ENCODE measurements at places on chromosomes 4 and X.

DNA sequence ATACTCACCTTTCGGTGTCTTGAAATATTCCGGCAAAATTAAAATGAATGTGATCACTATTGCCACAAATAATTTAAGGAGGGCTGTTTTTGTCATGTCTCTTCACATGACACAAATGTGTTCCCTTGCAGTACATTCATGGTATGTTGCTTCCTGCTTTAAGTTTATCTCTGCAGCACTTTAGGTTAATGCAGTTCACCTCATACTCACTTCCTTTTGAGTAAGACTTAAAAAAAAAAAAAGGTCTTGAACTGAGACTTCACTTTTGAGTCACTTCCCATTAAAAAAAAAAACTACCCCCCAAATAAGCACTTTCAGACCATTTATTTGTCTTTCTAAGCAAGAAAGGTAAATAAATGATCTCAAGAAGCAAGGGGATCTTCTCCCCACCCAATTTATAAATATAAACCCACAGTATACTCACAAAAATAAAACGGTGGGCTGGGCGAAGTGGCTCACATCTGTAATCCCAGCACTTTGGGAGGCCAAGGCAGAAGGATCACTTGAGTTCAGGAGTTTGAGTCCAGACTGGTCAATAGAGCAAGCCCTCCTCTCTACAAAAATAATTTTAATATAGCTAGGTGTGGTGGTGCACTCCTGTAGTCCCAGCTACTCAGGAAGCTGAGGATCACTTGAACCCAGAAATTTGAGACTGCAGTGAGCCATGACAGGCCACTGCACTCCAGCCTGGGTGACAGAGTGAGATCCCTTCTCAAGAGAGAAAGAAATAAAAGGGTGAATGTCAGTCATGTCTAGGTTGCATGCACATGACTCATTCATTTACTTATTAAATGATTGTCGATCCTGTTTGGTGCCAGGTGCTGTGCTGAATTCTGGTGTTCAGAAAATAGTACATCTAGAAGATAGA lies at the start of gene TMEM156:
TSS of gene TMEM156 (minus strand) at position 192 of the 868 bp plus-strand sequence. CDS start at position 96, 96 bp downstream.
- peak; percentile 51 for DNase-seq

DNA sequence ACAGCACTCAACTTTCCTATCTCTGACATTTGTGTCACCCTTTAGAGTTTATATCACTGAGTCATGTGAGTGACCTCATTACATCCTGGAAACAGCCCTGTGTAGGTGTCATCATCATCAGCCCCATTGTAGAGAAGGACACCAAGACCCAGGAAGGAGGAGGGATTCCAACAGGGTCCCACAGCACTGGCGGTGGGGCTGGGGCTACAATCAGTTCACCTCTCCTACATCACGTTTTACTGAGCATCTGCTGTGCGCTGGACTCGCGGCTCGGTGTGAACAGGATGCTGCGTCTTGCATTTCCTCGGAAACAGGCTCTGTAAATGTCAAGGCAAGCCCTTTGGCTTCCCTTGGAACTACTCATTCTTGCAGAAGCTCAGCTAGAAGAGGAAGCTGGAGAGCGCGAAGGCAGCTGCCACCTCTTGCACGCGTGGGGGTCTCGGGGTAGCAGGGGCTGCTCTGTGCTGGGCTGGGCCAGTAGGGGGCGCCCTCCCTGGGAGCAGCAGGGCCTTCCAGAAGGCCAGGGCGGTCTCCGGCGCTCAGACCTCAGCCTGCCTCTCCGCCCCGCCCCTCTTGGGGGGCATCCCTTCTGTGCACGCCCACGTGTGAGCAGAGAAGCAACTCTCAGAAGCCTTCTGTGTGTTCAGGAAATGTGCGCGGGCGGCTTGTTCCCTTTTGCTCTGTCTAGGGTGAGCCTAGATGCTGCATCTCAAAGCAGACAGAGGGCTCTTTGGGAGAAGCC lies 29.0 kb downstream of the REELD1 start:
- peak; percentile 57 for DNase-seq

DNA sequence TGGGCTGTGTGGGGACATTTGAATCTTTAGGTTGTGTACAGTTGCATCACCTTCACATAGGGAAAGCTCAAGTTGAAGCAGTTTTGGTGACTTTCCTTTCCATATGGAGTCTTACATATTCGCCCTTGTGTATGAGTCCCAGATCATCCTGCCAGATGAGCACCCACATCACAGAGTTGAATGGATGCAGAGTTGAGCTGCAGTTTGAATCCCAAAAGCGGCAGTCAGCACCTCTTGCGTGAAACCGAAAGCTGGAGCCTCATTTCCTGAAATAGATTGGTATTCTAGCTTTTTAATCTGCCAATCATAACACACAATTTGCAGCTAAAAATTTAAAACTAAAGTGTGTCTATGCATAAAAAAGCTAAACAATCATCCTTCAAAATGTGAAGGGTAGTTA lies 162.9 kb upstream of the DIPK2B start:
- no peak for DNase-seq

DNA sequence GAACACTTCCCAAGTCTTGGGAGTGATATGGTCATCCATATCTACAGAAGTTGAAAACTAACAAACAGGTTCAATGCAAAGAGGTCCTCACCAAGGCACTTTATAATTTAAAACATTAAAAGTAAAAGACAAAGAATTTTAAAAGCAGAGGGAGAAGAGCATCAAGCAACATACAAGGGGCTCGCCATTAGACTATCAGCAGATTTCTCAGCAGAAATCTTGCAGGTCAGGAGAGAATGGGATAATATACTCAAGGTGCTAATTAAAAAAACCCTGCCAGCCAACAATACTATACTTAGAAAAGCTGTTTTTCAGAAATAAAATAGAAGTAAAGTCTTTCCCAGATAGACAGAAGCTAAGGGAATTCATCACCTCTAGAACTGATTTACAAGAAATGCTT lies 121.2 kb downstream of the NEK1 start:
- DNase-seq, result no peak

DNA sequence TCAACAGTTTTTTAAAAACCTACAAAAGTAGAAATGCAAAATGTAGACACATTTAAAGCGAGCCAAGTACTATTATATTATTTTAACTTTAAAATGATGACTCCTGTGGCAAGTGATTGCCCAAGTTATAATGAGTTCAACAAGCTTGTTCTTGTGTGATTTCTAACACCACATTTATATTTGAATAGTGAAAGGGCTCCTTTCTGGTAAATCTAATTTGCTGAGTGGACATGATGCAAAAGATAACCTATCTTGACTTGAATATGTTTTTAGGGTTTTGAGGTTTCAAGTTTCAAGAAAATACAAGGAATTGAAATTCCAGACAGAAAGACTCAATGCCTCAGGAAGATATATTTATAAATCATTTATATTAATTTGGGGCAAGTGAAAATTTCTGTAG lies 1.1 kb upstream of the EPGN start:
- no peak for DNase-seq

GRCh38 chr4:77493120-77493752 lies 112.4 kb upstream of the CXCL13 start:
- no peak for DNase-seq

DNA sequence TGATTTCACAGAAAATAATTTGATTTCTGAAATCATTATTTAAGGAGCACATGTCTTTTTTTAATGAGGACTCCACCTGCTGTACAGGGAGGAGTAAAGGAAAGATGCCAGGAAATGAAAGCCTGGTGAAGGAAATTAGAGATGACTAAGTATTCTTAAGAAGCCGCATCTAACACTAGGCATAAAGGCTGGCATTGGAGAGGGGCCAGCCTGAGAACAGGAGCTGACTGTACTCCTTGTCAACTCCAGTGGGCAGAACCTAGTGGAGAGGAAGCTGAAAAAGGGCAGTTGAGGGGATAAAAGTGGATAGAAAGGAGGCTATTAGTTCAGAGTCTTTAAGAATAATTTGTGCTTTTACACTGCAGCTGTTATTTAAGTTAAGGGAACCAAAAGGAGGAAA lies 393.0 kb downstream of the PPP1R2C start:
- DNase-seq, result no peak

DNA sequence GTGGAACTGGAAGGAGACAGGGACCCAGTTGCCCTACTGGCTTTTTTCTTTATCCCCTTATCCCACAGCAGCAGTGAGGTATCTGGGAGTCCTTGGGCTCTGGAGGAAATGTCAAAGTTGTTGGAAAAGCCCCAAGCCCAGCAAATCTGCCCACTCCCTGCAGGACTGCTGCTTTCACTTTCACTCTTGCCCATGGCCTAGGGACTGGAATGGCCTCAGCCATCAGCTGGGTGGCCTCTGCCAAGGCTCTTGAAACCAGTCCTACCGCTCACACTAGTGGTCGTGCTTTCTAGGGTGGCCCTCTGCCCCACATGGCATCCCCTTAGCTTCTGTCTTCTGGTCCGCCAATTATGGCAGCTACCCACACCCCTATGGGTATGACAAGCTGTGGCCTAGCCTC lies 9.7 kb upstream of the RHOXF1 start:
- no peak for DNase-seq

DNA sequence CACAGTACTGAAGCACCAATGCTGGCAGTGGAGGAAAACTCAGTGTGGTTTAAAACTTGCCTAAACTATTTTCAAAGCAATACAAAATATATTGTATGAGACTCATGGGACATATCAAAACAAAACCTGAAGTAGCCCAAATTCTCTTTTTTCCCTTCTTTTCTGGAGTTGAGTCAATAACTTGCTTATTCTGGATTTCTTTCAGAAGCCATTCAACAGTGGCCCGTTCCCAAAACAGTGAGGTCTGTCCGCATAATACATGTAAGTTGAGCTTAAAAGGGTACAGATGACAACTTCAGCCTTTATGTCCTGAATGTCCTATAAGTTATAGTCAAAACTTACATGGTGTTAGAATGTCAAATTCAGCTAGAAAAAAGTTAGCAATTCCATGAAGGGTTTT lies 100.8 kb downstream of the SHISA3 start:
- no peak for DNase-seq

DNA sequence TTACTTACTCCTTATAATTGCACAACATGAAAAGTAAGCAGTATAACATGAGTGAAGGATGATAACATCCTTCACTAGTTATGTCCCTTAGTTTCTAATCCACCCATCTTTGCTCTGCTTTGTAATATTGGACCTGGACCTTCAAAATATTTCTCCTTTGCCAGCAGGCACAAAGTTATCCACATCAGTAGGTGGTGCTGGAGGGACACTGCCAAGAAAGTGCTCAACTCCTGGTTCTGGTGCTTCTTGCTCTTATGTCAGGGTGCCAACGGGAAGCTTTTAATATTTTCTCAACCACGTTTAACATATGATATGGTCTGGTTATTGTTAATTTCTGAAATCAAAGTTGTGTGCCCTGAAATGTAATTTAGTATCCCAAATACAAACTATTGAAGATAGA lies 49.1 kb downstream of the TMEM165 start:
- no peak for DNase-seq

DNA sequence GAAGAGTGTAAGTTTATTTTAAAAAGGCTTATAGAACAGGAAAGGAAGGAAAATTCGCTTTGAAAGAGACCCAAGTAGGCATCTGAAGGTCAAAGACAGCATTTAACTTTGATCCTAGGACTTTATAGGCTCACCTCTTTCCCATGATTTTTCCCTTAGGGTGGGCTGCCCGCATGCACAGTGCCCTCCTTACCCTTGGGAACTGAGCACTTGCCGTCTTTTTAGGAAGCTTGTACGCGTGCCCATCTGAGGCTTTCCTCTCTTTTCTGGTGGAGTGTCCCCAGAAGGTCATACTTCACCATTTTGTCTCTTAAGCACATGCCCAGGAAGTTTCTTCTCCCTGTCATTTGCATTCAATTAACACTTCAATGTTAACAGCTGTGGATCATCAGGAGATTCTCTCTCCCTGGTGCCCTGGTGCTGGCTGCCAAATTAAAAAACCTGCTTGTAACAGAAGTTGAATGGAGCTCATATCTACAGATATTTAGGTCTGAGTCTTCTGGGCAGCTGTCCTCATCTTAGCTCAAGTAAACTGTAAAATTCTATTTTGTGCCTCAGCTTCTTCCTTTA lies 38.4 kb upstream of the IL9R start:
- DNase-seq, result no peak

- no peak for DNase-seq
Observed at GRCh38 chr4:78512357-78512920, 39.1 kb upstream of the ANXA3 start.

GRCh38 chrX:47278691-47279090 lies 45.9 kb downstream of the USP11 start:
- DNase-seq, result no peak

DNA sequence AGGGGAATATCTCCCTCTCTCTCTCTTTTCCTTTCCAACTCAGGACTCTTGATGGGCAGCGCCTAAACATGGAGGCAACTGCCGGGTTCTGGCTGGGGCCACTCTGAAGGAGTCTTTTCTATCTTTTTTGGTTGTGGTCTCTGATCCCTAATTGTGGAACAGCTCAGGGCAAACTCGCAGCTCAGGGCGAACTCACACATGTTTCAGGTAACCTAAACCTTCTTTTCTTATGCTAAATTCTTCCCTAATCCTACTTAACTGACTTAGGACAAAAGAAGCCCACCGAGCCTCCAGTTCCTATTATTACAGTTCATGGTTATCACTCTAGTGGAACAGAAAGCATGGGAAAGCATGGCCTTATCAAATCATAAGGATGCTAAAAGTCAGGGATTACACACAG lies 21.3 kb downstream of the ETDA start:
- no peak for DNase-seq

GRCh38 chrX:41665686-41666085 lies 23.1 kb upstream of the GPR34 start:
- DNase-seq, result no peak

GRCh38 chr4:14952352-14952751 lies 49.9 kb upstream of the CPEB2 start:
- no peak for DNase-seq

DNA sequence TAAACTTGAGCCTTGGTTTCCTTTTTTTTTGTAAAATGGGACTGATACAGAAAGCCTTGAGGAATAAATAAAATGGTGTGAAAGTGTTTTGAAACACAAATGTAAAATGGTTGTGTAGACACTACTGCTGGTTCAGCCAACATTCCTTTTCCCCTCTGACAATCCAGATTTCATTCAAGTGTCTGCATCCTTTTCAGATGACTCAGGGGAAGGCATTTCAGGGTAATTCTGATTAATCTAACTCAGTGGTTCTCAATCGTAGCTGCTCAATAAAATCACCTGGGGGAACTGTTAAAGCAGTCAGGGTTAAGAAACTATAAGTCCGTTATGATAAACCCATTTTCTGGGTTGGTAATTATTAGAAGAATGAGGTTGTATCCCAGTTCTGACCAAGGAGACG lies 4.6 kb downstream of the ARHGAP10 start:
- no peak for DNase-seq

- DNase-seq, result no peak
Observed at GRCh38 chr4:39542611-39543012, 15.4 kb upstream of the UGDH start.

GRCh38 chr4:104630272-104630671 lies 135.6 kb upstream of the CXXC4 start:
- DNase-seq, result no peak

Data from stimulated activated CD4-positive, alpha-beta T cell treated with anti-CD3 and anti-CD28 coated beads, Interleukin-4, amount 100 ng/mL, for 24 hours (primary cell).